CD4-positive, alpha-beta T cell treated with Interferon alpha-2 for 1 hour (primary cell): ENCODE measurements at places on chromosomes 3 and 15.

DNA sequence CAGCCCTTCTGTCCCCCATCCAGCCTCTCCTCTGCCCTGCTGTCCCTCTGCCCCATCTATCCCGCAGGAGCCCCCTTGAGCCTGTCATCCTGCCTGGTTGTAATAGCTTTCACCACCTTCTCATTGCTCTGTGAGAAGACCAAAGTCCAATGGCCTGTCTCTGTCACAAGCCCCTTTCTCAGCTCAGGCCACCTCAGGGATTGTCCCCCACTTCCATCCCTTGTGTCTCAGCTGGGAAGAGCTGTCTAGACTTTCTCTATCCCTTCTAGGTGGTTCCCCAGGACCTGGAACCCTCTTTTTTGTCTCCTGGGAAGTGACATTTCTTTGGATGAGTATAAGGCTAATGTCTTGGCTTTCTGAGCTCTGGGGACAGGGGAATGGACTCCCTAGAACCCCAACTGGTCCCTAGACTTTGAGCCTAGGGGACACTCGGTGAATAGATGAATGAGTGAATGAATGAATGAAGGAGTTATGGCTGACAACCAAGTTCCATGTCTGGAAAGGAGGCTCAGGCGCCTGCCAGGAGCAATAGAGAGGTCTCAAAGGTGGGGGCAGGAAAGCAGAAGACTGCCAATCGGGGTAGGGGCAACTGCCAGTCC is 849 bp upstream of the PRKCD start:
- DNase-seq, result no peak

DNA sequence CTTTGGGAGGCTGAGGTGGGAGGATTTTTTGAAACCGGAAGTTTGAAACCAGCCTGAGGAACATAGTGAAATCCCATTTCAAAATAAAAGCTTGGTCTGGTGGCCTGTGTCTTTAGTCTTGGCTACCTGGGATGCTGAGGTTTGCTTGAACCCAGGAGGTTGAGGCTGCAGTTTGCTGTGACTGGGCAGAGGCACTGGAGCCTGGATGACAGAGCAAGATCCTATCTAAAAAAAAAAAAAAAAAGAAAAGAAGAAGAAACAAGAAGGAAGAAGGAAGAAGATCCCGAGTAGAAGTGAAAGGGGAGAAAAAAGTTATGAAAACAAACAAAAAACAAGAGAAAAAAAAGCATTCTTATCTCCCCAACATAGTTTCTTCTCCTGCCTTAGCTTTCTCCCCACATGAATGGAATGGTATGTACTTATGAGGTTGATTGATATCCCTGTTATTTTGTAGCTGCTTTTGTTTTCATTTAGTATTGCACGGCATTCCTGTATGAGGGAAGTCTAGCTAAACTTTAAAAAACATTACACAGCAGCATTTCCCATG is 42.4 kb downstream of the TMEM40 start:
- no peak for DNase-seq

DNA sequence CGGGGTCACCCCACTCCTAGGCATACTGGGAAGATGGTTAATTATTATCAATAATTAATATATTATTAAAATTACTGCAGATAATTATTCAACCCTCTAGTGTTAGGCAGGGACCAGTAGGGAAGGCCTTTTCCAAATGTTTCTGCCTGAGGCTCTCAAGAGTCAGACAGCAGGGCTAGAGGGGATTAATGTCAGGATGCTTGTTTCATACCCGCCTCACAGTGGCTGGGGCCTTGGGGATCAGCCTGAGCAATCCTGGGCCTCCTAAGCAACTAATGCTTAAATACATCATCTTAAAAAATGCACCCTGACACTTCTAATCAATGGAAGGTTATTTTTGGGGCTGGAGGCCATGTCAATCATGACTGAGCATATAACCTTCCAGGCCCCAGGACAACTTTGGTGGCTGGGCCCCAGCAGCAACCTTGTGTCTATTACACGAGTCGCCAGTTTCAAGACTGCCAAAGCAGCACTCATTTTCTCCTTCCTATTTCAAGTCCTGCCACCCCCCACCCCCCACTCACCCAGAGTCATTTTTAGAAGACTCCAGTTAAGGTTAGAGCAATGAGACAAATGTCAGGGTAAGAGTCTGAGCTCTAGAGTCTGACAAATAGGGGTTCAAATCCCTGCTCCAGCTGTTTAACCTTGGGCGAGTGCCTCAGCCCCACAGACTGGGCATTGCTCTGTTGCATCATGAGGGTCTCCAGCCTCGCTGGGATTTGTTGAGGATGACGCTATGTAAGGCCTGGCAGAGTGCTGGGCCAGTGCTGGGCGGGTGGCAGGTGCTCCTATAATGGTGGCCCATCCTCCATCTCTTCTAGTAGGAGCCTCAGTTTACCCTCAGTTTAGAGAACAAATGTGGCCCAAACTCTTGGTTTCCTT is 6.1 kb downstream of the AMOTL2 start:
- no peak for DNase-seq

- no peak for DNase-seq
Observed at GRCh38 chr3:171347301-171348039, 112.7 kb downstream of the TNIK start.

GRCh38 chr3:133074977-133075376 is 36.8 kb downstream of the TMEM108 start:
- no peak for DNase-seq
